ENCODE measurements at places on chromosomes 4 and X.

DNA sequence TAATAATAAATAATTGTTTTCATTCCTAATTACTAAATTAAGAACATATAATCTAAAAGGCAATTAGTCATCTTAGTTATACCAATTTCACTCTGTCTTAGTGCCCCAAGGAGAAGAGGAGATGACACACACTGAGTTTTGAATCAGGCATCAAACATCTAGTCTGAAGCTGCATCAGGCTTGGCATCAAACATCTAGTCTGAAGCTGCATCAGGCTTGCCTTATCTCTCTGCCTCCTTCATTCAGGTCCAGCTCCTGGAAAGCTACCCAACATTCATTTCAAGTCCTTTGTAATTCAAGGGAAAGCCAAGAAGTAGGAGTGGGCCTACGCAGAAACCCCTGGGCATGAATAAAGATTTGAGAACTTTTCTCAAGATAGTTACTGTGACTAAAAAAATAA is 62.2 kb downstream of the SH3RF1 start:
- no peak for DNase-seq

- no peak for DNase-seq
These were observed 372.6 kb upstream of the CTSO start for GRCh38 chr4:156326246-156326645.

DNA sequence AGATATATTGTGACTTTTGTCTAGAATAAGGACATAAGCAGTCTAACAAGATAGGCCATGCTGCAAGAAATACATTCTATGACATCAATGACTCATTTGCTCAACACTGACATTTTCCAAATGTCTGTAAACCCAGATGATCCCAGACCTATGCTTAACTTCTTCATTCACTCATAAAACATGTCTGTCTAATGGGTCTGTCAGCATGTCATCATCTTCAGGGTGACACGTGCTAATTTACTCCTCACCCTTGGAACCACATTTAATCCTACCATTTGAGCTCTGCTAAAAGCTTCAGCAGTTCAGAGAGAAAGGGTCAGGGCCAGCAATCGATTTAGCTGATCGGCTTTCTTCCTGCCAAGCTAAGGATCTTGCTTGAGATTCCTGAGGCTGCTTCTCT is 109.4 kb upstream of the MAP3K15 start:
- no peak for DNase-seq

GRCh38 chr4:184740980-184741391 is 7.1 kb upstream of the CENPU start:
- DNase-seq = no peak

DNA sequence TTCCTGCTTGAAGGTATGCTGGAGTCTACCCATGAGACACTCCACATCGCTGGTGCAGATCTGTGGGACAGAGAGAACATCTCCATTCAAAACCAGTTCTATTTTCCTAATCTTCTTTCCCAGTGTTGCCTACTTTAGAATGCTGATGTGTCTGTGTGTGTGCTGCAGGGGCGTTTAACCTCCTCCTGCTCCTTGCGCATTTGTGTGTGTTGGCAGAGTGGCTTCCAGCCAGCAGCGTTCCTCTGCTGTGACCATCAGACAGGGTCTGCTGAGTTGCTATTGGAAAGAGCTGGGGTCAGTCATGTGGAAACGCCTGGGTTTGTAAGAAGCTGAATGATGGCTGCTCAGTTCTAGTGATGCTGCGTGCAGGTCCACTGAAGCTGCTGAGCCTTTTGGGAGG is 223.6 kb downstream of the RBMX2 start:
- DNase-seq = no peak

DNA sequence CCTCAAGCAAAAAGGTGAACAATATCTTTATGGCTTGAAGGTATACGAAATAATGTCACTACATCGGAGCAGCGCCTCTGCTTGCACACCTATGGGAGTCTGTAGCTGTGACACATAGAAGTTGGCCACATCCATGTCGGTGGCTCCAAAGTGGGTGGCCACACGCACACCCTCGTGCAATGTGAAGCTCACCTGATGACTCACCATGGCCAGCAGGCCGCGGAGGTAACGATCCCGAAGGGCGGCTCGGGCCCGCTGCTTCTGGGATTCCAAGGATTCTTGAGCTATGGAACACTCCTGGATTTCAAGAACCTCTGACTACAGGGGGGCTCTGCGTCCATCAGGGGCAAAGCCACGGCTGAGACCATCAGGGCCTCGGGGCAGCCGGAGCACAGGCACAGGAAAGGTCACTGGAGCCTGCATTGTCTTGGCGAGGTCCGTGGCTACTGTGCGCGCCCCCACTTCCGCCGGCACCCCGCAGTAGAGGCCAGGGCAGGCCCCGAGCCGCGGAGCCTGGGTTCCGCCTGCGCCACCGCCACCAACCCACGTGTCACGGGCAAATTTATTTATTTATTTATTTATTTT is 25.2 kb downstream of the NYX start:
- DNase-seq = no peak

DNA sequence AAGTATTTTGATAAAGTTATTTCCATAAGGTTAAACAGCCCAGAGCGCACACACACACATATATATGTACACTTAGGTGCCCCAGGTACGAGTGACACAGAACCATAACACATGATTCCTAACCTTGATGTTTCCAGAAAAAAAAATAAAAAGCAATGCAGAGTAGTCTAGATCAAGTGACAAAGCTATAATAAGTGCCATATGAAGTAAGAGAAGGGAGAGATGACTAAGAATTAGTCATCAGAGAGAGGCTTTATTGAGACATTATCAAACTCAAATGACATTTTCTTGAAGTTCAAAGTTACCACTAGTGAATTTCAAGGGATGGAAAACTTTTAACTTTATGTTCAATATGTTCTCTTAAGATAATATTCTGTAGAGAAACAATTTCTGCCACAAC is 215.0 kb downstream of the HTR2C start:
- DNase-seq = no peak

DNA sequence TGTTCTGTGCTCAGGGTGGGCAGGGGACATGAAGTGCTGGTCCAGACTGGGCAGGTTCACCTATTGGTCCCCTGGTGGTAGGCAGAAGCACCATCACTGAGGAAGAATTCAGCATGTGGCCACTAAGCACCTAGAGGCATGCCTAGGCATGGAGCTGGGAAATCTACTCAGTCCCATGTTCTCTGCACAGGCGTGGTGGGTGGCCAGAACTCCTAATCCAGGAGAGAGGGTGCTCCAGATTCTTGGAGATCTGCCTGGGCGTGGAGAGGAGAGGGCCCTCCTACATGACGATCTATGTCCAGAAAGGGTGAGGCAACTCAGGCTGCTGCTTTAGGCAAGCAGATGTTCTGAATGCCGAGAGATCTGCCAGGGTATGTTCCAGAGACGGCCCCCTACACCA is 44.6 kb upstream of the MAGEC2 start:
- no peak for DNase-seq

DNA sequence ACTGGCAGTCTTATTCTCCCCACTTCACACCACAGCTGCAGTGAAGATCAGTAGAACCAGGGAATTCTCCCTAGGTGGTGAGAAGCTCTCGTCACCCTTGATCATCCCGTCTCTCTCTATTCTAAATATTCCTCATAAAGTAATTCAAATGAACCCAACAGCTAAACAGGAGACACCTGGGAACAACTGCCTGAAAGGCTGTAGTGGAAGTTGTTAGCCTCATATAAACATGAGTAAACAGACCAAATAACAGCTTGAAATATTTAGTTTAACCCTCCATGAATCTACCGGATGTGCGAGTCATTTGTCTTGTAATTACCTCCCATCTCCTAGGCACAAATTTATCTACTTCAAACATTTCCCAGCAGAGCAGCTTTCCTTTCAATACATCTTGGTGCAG is 30.4 kb upstream of the APELA start:
- no peak for DNase-seq

DNA sequence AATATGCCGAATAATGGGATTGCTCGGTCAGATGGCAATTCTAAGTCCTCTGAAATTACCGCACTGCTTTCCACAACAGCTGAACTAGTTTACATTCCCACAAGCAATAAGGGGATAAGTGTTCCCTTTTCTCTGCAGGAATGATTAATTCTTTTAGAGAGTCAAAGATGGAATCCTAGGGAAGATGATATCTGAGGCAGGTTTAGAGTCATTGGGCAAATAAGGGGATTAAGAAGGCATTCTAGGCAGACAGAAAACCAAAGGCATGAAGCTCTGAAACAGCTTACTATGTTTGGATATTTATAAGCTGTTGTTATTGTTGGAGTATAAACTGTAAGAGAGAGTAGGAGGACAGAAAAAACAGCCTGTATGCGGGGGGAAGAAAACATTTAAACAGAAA is 85.7 kb downstream of the TET2 start:
- no peak for DNase-seq

- no peak for DNase-seq
These were observed 138.4 kb upstream of the NALF2 start for GRCh38 chrX:69365755-69366154.

- no peak for DNase-seq
These were observed 18.5 kb downstream of the VSIG4 start for GRCh38 chrX:66021401-66021764.

DNA sequence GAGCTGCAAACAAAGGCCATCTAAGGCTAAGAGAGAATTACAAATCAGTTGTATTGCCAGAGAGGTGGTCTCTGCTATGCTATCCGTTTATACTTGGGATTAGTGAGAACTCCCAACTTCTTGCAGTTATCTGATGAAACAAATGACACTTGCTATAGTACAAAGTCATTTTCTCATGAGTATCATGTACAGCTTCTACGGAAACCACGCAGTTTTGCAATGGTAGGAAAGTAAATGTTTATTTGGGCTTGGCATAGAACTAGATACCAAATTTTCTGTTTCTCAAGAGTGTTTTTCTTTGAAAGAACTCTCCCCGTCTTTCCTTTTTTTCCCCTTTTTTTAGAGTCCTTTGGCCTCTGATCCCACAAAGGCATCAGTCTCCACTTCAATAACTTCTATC is 128.2 kb upstream of the ENPEP start:
- DNase-seq = no peak

GRCh38 chr4:106704253-106704870 is 331.8 kb downstream of the DKK2 start:
- no peak for DNase-seq

DNA sequence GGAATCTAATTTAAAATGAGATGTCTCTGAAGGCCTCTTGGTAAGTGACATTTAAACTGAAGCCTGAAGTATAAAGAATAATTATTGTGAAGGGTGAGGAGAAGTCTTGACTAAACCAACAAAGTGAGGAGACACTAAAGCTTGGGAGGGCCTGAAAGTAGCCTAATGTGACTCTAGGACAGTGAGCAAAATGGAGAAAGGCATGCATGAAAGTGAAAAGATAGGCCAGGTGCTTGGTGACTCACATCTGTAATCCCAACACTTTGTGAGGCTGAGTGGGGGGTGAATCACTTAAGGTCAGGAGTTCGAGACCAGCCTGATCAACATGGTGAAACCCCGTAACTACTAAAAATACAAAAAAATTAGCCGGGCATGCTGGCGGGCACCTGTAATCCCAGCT is 46.9 kb upstream of the SMARCAD1 start:
- DNase-seq = no peak

GRCh38 chr4:166128403-166128802 is 255.4 kb downstream of the TLL1 start:
- DNase-seq = no peak

GRCh38 chr4:65535113-65535512 is 135.2 kb downstream of the EPHA5 start:
- no peak for DNase-seq

DNA sequence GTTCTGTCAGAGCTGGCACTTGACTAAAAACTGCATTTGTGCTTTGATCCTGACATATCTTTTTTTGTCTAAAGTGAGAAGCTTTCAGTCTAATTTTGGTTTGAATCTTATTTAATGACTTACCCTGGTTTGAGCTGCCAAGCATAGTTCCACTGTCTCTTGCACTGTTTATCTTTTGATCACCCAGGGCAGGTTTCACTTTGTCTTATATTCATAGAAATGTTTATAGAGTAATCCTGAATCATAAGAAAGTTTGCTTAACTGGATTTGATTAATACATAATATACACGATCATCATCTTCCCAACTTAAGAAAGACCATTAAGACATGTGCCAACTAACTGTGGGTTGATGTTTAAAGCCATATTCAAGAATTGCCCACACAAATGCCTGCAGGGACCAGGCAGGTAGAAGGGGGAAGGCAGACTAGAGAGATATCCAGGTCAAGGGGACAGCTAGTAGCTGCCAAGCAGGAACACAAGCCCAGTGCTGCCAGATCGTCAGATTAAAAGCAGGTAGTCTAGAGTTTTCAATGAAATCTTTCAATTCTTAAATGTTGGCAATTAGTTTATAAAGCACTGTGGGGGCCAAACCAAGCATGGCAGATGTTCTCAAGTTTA is 1.9 kb downstream of the GK start:
- DNase-seq = no peak

- DNase-seq = no peak
These were observed 100.5 kb upstream of the FRMPD3 start for GRCh38 chrX:107348990-107349389.

DNA sequence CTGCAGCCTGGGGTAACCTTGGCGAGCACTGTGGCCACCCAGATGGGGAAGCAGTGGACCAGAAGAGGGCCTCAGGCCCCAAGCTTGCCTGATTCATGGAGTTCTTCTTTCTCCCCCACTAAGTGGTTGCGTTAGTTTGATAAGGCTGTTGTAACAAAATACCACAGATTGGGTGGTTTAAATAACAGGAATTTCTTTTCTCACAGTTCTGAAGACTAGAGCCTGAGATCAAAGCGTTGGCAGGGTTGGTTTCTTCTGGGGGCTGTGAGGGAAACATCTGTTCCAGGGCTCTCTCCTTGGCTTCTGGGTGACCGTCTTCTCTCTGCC is 105.7 kb upstream of the GATB start:
- DNase-seq = no peak

DNA sequence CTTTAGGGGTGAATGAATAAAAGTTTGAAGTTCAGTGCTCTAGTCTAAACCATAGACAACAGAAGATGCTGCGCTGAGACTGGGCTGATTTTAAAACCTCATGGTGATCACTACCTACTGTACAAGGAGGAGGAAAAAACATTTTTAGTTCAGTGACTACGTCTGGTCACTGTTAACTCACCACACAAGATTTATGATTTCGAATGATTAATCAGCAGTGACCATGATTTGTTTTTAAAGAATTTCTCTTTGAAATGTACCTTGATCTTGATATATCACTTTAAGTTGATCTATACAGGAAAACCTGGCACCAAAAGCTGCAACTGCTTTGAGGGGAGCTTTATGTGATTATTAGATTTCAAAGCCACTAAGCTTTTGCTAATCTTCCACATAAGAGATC is 286.3 kb downstream of the PDGFC start:
- DNase-seq = no peak

- no peak for DNase-seq
These were observed 133.5 kb downstream of the ASMT start for GRCh38 chrX:1748408-1748807.

DNA sequence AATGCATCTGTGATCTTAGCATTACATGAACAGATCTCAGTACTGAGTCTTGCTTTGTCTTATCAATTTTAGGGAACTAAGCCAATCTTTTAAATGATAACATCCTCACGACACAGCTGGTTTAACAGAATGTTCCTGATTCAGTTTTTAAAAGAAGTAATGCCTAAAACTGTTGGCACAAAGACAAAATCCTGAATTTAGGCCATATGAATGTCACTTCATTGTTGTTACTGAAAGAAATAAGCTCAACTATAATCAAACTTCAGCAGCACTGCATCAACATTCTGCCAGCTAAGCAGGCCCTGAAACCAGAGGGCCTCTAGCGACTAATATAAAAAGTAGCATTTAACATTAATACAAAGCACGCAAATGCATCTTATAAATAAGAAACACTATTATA is 130.6 kb downstream of the FRYL start:
- no peak for DNase-seq

- no peak for DNase-seq
These were observed 1143.9 kb downstream of the STIM2 start for GRCh38 chr4:28004520-28004919.
